ENCODE measurements at places on chromosomes 4 and X.

DNA sequence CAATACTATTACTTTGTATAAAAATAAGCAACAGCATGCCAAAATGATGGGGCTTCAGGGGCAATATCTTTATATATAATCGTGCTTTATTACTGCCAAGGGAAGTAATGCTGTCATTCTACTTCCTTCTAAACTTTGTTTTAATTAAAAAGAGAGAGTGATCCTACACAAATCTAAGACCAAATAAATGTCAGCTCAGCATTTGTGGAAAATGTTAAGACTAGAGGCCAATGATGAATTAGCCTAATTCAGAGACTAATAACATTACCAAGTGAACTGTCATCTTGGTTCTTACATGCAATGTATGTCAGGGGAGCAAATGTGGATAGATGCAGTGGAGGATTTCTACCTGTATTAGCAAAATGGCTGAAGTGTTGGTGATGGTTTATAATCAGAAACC is 166.4 kb upstream of the PTCHD1 start:
- DNase-seq = no peak

GRCh38 chr4:92241094-92241493 is 62.7 kb upstream of the GRID2 start:
- DNase-seq = no peak

DNA sequence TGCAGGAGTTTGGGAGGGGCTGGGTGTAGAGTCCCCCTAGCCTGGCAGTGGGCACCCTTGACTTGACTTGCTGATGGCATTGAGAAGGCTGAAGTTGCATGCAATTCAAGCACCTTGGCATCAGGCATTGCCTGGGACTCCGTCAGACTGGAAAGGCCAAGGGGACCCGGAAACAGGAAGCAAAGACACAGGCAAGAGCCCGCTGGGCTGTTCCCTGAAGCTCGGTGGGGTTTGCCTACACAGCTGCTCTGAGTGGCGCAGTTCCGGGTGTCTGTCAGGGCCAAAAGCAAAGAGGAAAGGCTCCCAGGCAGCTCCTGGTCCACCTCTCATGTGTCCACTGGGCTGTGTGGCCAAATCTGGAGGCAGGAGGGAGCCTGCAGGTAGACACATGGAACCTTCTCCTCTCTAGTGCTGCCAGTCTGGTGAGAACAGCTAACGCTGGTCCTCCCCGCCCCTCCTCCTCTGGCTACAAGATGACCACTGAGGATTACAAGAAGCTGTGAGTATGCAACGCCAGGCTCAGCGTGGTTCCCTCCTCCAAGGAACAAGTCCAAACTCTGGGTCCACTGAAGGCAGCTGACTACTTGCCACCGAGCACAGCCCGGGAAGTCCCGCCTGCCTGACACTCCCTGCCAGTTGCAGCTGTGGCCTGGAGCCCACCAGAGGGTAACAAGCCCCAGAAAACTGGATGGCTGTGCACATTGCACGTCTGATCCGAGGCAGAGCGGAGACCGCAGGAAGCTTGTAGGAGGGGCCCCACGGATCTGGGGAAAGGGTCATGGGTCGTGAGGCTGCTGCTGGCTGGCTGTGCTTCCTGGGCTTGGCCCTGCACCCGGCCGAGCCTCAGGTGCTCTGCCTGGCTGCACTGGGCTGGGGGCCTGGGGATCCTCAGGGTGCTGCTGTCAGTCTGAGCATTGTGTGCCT is 20.1 kb downstream of the ZNF185 start:
- no peak for DNase-seq

- DNase-seq = peak; percentile 0
Observed at GRCh38 chrX:135477576-135477975, 42.9 kb upstream of the INTS6L start.

GRCh38 chr4:25320336-25320735 is 7.8 kb downstream of the ZCCHC4 start:
- no peak for DNase-seq

DNA sequence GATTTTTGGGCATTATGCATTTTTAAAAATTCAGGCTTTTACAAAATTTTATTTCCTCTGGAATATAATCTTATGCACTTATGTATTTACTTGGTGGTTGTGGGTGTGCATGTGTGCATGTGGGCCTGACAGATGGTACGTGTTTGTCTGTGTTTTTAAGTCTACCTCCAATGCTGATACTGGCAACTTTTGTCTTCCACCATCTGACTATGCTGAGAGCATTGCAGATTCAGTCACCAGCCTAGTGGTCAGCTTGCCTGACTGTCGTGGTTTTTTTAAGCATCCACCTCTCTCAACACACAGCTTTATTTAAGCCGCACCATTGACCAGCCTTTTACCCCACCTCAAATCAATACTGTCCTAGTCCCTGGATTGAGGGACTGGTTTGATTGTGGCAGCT is 37.1 kb downstream of the FSTL5 start:
- no peak for DNase-seq

DNA sequence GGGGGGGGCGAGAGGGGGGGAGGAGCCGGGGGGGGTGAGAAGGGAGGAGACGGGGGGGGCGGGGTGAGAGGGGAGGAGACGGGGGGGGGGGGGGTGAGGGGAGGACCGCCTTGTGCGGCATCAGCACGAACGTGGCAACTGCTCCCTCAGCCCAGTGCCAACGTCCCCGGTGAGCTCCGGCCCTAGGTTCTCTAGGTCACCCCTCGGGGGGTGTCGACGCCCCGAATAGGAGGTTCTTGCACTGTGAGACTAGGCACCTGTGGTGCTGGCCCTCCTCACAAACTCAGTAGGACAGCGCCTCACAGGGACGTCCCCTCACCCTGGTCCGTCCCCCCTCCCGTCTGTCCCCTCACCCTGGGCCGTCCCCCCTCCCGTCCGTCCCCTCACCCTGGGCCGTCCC is 21.5 kb upstream of the GTPBP6 start:
- DNase-seq = no peak

- DNase-seq = no peak
Observed at GRCh38 chr4:85866508-85866907, 391.6 kb downstream of the ARHGAP24 start.

DNA sequence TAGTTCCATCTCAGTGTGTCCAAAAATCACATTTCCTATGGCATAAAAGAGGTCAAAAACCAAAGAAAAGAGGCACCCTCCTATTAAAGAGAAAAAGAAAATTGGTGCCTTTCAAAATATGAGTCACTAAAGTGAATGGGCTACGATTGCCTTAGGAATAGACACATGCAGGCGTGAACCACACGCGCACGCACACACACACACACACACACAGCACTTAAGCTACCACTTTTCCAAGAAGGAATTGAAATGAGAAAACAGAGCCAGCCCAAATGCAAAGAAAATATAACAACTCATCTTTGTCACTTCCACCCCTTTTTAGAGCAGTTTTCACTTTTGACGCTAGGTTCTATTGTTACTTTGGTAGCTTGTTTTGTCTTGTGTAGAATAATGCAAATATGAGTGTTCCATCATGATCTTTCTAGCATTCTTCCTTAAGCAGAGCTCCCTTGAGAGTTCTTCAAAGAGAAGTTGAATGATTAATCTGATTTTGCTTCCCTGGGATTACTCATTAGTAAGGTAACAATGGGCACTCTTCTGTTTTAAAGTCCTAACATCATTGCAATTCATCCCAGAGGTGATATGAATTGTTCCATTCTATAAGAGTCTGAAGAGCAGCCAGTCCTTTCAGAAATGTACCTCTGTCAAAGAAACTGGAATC is 239.2 kb upstream of the GNPDA2 start:
- no peak for DNase-seq

- DNase-seq = no peak
Observed at GRCh38 chrX:69293776-69294601, 128.7 kb upstream of the PJA1 start.

DNA sequence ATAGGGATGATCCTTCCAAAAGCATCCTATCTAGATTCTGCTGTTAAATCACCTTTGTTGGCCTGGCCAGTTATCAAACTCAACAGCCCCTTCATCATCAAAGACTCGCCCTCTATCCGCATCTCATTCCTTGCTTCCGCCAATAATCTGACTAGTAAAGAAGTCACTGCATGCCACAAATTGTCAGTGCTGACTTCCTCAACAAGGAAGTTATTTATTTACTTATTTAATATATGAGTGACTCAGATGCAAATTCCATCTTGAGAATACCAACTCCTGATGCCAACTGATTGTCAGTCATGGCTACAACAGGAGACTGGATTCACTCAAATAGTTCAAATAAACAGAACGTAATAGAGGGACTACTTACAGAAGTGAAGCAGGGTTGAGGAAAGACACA is 283.8 kb downstream of the TRIML1 start:
- no peak for DNase-seq

GRCh38 chrX:150989420-150989819 is 6.3 kb downstream of the HMGB3 start:
- DNase-seq = no peak

GRCh38 chr4:75018811-75019479 is 86.0 kb downstream of the PARM1 start:
- DNase-seq = no peak

- DNase-seq = no peak
Observed at GRCh38 chr4:20403290-20403689, 151.6 kb downstream of the SLIT2 start.

DNA sequence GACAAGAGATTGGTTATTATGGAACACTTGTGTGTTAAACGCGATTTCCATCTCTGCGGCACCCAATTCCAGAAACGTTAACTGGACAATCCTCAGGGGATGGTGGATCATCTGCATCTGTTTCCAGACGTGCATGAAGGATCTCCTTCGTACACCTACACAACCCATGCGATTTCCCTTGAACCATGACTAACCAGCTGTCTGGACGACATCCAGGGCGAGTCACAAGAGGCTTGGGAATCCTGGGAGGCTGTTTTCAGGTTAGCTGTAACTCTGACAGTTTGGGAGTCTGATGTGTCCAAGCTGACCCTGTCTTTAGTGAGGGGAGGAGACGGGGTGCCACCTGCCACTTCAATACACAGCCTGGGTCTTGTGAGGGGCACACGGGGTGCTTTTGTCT is 84.5 kb downstream of the GATB start:
- no peak for DNase-seq

GRCh38 chr4:142095886-142096605 is 459.7 kb downstream of the IL15 start:
- DNase-seq = no peak

GRCh38 chrX:5898463-5898862 is 330.2 kb downstream of the NLGN4X start:
- no peak for DNase-seq

DNA sequence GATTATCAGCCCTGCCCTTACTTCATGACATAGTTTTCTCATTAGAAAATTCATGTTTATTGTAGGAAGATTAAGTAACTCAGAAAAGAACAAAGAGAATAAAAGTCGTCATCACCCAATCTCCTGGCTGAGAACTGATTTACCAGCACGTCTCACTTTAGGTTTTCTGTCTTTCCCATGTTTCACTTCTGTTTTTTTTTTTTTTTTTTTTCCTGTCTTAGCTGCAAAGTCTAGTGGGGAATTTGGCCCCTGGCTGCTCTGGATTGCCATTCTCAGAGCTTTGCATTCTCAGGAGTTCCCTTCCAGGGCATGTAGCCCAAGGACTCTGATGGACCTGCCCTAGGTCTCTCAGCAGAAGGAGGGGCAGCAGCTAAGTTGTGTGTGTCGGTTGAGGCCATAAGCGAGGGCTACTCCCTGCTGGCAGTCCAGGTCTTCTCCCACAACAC is 57.8 kb downstream of the TMEM131L start:
- DNase-seq = no peak

DNA sequence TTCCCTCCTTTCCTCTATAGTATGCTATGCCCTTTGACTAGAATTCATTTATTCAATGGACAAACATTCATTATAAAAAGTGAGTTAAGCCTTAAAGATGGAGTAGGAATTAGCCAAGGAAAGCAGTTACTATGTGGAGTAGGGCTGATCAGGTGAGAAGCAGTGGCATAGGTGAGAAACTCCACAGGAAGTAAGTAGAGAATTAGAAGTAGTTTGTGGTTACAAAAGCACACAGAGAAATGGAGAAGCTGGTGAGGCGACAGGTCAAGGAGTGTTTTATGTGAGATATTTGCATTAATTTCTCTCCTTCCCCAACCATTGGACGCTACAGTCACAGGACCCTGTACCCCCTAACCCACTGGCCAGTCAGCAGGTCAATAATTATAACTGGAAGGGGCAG is 30.6 kb downstream of the SETD7 start:
- no peak for DNase-seq

- no peak for DNase-seq
Observed at GRCh38 chr4:8541981-8542715, 38.0 kb upstream of the GPR78 start.

- DNase-seq = no peak
Observed at GRCh38 chr4:141870152-141870551, 233.8 kb downstream of the IL15 start.

DNA sequence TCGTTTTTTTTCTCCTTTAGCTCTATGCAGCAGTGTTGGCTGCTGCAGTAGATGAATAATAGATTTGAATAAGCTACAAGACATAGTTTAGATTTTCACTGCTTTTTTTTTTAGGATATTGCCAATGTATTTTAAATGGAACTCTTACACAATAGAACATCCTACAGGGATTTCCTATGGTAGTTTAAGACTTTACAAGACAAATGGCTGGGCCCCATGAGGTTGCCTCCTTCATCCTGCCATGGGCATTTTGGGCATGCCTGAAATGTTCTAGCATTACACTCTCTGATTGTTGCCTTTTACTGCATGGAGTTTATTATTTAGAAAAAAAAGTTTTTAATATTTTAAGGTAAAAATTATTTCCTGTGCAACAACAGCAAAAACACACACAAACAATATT is 74.5 kb downstream of the MID1 start:
- no peak for DNase-seq

- no peak for DNase-seq
Observed at GRCh38 chr4:2046031-2046961, 12.8 kb upstream of the NAT8L start.

- no peak for DNase-seq
Observed at GRCh38 chr4:112905728-112906127, 143.7 kb upstream of the ANK2 start.

DNA sequence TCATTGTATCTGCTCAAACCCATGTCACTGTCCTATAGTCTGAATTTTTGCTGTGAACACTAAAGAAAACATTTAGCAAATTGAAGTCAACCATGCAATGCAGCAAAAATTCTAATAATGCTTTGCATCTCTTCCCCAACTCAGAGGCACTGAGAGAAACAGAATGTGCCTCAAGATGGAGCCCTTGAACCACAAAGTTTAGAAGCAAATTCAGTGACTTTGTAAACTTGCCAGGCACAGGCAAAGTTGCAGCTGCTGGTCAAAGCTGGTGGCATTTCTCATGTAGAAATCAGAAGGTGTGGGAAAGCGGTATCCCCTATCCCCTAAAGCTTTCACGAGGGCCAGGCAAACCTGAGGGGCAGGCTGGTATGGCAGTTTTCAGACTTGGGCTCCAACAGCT is 121.7 kb upstream of the DIPK2B start:
- DNase-seq = no peak

- peak; percentile 70 for DNase-seq
Observed at GRCh38 chrX:53088136-53088974, 5.6 kb upstream of the KANTR start.

DNA sequence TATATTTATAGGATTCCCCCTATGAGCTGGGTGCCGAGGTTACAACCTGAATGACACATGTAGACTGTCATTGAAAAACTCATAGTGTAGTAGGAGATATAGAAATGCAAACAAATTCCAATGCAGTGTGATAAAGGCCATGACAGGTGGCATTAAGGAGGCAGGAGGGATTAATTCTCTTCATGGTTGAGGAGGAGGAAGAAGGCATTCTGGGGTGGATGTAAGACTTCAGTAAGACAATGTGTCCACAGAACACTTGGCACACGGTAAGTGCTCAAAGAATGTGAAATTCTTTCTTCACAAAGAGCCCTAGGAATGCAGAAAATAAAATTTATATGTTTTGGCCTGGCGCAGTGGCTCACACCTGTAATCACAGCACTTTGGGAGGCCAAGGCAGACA is 136.5 kb downstream of the RBM47 start:
- no peak for DNase-seq
